ENCODE measurements at places on chromosomes 2 and 18.

DNA sequence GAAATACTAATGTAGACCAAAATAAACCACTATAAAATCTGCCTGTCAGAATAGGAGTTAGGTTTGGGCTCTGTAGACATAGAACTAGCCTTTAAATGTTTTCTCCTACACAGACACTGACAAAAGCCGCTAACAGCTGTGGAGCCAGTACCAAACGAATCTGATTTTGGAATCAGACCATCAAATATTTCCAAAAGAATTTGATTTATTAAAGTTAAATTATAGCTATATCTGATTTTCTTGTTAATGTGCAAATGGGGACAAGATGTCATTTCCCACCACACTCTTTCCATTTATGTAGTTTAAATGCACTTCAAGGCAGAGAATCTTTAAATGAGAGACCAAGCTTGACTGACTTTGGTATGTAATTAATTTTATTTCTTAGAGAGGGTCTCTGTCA is 343.4 kb upstream of the FIGN start:
- DNase-seq: no peak

DNA sequence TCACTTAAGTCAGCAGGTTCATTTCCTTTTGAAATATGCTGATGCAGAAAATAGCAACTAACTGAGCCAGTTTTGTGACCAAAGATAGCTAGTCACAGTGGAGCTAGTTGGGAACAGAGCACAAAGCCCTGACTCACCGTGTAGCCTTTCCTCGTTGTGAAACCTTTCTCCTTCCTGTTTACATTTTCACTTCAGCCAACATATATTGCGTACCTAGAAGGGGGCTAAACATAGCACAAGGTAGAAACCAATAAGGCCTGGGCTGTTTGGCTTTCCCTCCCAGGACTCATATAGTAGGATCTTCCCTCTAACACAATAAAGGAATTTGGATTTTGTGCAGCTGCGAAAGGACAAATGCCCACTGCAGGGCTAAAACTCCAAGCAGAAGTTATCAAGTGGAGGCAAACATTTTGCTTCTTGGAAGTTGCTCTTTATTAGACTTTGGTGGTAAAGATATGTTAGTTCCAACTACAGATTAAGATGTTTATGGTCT is 24.5 kb upstream of the LPIN2 start:
- DNase-seq: no peak

DNA sequence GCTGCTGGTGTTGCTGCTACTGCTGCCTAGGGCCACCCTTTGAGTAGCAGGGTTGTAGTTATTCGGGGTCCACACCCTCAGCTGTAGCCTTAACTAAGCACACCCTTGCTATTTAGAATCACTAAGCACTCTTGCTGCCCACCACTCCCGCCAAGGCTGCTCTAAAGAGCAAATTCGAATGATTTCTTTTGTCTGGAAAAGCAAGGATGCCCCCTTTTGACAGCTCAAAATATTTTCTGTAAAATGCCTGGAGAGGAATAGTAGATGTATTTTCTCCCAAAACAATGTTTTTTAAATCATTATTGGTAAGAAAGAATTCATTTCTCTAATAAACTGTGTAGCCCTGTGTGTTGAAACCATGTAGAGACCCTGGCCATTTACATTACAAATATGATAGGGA is 80.8 kb upstream of the PAPOLG start:
- no peak for DNase-seq

- DNase-seq: no peak
Observed at GRCh38 chr2:205323929-205324328, 358.4 kb upstream of the NRP2 start.

- no peak for DNase-seq
Observed at GRCh38 chr18:13242797-13243196, 24.2 kb downstream of the LDLRAD4 start.

DNA sequence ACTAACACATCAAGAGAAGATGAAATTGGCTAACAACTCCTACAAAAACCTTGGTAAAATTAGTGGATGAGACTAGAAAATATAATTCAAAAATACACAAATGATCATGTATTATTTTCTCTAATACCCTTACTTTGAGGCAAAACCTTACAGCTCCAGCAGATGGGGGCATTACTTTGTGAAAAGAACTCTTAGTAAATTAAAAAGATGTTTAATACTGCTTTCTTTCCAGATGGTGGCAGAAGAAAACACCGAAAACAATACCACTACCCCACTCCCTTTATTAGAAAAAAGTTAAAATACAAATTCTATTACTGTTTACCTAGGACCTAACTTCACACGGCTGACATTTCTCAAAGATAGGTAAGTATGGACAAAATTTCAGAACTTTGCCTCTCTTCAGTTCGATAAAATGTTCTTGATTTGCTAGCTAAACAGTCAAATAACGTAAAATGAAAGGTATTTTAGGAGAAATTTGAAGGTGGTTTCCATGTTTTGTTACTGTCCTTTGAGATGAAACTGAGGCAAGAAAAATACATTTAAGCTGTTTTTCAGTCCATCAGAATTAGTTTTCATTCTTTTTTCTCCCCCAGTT is 30.6 kb downstream of the ORC4 start:
- DNase-seq: no peak

GRCh38 chr2:155815851-155816250 is 516.7 kb downstream of the NR4A2 start:
- no peak for DNase-seq
